ENCODE measurements at places on chromosomes 1 and 21. TPM values are rescaled to one million over a fixed set of nuclear protein-coding genes. Genes with fewer than 3 reads are reported as not detected.

DNA sequence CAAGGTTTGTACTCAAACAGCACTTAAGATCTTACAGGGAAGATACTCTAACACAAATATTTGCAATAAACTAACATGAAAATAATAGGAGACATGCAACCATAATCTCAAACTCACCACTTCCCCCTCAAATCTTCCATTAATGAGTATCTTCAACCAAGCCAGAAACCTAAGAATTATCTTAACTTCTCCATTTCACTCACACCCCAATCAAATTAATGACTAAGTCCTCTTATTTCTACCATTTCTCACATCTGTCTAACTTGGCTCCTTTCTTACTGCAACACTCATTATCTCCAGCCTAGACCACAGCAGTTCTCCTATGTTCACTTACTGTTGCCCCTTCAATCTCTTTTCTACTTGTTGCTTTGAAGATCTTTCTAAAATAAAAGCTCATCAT is 10.4 kb downstream of the RBBP5 start:
- no peak for DNase-seq

DNA sequence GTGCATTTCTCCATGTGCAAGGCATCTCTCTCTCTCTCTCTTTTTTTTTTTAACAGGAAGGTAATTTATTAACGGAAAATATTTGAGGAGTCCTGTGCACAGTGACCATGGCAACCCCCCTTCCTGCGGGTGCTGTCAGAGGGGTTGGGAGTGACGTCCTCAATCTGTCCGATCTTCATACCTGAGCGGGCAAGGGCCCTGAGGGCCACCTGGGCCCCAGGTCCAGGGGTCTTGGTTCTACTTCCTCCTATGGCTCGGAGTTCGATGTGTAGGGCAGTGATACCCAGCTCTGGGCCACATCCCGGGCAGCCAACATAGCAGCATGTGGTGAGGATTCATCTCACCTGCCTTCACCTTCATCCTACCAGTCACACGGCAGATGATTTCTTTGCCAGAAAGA is 11.0 kb downstream of the MAPKAPK2 start:
- DNase-seq: no peak

DNA sequence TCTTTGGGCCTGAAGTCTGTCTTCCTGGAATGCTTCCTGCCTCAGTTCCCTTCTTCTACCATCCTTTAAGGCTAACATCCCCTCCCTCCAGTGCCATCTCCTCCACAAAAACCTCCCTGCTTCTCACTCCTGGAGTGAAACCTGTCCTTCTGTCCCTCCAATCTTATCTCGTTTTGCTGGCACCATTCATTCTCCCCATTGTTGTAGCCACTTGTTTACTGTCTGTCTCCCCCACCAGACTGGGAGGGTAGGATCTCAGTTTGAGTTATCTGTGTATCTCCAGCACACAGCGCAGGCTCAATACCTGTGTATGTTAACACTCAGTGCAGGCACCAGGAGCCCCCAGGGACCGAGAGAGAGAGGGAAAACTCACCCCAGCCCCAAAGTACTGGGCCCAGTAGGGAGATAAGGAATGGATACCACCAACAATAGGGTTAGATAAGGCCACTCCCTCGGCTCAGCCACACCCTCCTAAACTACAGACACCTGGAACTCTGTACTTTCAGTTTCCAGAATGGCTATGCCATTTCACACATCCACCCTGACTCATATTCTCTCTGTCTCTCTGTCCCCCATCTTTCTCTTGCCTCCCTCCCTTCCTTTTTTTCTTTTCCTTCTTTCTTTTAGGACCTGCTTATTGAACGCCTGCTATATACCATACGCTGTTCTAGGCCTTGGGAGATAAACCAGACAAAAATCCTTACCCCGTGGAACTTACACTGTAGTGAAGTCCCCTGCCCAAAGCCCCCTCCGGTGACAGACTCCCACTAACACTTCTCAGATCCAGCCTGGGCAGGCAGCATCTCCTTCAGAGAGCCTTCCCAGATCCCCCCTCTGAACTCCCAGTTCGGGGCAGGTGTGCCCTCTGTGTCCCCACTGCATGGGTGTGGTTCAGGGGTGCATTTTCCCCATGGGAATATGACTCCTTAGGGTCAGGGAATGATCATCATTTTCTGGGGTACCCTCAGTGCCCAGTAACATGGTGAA is 3.3 kb upstream of the SSBP3 start:
- no peak for DNase-seq

GRCh38 chr1:65049941-65050713 is 83.8 kb upstream of the JAK1 start:
- DNase-seq: no peak

GRCh38 chr21:45309069-45309986 is 21.6 kb upstream of the POFUT2 start:
- DNase-seq: no peak

DNA sequence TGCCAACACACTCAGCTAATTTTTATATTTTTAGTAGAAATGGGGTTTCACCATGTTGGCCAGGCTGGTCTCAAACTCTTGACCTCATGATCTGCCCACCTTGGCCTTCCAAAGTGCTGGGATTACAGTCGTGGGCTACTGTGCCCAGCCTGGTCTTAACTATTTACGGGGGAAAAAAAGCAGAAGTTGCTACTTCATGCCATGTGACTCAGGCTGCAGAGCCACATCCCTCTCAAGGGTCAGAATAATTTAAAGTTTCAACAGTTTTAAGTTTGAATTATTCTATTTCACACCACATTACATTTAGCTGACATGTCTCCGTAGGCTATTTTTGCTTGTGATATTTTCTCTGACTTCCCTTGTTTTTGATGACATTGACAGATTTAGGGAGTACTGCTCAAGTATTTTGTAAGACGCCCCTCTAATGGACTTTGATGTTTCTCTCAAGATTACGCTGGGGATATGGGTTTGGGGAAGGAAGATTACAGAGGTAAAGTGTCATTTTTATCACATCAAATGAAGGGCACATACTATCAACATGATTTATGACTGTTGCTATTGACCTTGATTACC is 14.6 kb upstream of the AGBL4 start:
- DNase-seq: no peak

DNA sequence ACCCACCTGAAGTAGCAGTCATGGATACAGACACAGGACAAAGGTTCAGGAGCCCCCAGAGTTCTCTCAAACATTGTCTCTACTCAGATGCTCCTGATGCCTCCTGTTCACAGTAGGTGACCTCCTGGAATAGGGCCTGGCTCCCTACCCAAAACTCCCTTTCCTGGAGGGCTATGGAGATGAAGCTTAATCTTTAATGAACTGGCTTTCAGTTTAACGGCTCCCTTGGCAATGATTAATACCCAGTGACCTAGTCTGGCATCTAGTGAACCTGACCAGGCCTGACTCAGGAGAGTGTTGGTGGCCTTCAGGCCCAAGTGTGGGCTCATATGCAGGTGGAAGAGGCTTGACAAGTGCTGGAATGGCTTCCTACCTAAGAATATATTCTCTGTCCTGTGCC is 65.2 kb upstream of the TRABD2B start:
- no peak for DNase-seq

Gene FCN3
- polyA plus RNA-seq: 0.12 TPM

Gene HAO2
- polyA plus RNA-seq: not detected

Gene PCAT6
- 3.1 TPM for polyA plus RNA-seq
